AG08395 (cell line): ENCODE measurements at places on chromosomes 2 and 18.
A peak's percentile ranks its signal among the peaks of the same experiment; 100 is the strongest.

DNA sequence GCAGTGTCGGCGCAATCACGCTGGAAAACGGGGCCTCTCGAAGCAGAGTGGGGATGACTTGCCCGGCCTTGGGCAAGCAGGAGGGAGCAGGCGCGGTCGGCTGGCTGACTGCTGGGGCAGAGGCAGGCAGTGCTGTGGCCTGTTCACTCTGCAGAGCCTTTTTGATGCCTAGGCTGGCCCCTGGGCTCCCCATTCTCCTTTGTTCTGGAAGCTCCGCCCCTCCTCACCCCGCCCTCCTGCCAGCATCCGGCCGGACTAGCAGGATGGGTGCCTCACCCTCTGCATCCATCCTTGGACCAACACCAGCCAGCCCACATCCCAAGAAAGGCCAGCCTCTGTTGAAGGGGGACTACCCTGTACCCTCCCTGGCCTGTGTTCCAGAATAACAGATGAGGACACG lies at the start of gene ASPRV1:
Gene ASPRV1 (minus strand): TSS at position 136 of the 400 bp plus-strand sequence. CDS start 195 bp downstream, outside the sequence.
- no peak for DNase-seq

DNA sequence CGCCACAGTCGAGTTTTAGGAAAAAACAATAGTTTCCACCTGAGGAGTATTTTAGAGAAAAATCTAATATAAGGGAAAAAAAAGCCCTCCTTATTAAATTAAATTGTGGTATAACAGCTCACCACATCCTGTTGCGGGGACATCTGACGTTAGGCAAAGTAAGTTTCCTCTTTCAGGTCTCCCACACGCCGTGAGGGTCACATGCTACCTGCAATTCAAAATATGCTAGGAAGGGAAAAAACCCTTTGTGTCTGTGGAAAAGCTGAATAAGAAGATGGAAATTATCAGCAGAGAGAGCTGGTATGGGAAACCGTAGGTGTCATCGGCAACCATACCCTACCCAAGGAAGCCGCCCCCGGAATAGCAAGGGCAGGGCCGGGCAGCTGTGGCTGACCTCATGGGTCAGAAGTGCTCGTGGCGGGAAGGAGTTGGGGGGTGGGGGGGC lies 128.0 kb downstream of the NFATC1 start:
- no peak for DNase-seq

GRCh38 chr2:23900541-23901322 lies 26.2 kb downstream of the ATAD2B start:
- peak; percentile 57 for DNase-seq

- no peak for DNase-seq
These were observed 23.9 kb downstream of the TNFAIP6 start for GRCh38 chr2:151381266-151381665.

- DNase-seq = no peak
These were observed 60.7 kb downstream of the ADI1 start for GRCh38 chr2:3458396-3459184.

- no peak for DNase-seq
These were observed 112.6 kb downstream of the ZBTB7C start for GRCh38 chr18:48296581-48296980.

DNA sequence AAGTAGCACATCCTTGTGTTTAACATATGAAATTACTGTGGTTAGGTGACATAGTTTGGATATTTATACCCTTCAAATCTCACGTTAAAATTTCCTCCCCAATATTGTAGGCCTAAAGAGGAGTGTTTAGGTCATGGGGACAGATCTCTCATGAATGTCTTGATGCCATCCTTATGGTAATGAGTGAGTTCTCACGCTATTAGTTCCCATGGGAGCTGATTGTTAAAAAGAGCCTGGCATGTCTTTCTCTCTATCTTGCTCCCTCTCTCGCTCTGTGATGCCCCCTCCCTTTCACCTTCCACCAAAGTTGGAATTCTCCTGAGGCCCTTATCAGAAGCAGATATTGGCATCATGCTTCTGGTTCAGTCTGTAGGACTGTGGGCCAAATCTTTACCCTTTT lies 660.1 kb downstream of the ADCYAP1 start:
- DNase-seq = no peak

GRCh38 chr2:133171393-133172004 lies 396.8 kb downstream of the NCKAP5 start:
- DNase-seq = peak; percentile 44

- no peak for DNase-seq
These were observed 201.8 kb upstream of the KLHL14 start for GRCh38 chr18:32974421-32975162.

- DNase-seq = no peak
These were observed 879.6 kb upstream of the CELF4 start for GRCh38 chr18:38444971-38445803.

GRCh38 chr2:240981871-240982800 lies 16.3 kb upstream of the SNED1 start:
- DNase-seq = no peak
